ENCODE measurements at places on chromosomes 12 and 14.
A peak's percentile ranks its signal among the peaks of the same experiment; 100 is the strongest.

DNA sequence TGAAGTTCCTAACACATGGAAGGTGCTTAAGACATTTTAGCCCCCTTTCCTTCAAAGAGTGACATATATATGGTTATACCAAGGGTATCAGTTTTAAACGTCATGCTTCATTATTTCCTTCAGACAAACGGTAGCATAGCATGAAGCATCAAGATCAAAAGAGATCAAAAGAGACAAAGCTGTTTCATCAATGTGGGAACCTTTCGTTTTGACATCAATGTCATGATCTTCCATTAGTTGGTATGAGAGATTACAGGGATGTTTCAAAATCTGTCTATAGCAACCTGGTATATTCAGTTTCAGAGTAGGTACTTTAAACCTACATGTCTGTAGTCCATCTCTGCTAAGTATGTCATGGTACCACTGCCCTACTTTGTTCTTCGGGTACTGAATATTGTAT is 28.3 kb downstream of the PUS7L start:
- no peak for DNase-seq

GRCh38 chr12:55666508-55666907 is 29.8 kb downstream of the OR10P1 start:
- no peak for DNase-seq

DNA sequence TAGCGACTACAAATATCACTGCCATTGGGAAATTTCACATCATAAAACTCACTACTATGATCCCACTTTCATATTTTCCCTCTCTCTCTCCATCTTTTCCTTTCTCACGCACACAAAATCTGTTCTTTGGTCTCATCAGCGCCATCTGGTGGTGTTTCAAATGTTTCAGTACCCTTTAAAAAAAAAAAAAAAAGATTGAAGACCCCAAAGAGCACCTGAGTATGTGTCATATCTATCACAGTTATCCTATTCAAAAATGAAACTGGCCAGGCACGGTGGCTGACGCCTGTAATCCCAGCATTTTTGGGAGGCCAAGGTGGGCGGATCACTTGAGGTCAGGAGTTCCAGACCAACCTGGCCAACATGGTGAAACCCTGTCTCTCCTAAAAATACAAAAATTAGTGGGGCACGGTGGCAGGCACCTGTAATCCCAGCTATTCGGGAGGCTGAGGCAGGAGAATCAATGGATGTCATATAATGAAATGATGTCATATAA is 72.4 kb downstream of the TTC9 start:
- DNase-seq = peak; percentile 49

- no peak for DNase-seq
Measured at GRCh38 chr14:55057919-55058318, 6.5 kb downstream of the MAPK1IP1L start.

GRCh38 chr12:117333331-117333881 is 28.0 kb downstream of the NOS1 start:
- no peak for DNase-seq

- no peak for DNase-seq
Measured at GRCh38 chr12:49784756-49785409, 43.3 kb downstream of the NCKAP5L start.

Measured in left cardiac atrium (tissue), 4 donors.